ENCODE measurements at places on chromosomes 4 and X.
A peak's percentile ranks its signal among the peaks of the same experiment; 100 is the strongest.

- no peak for DNase-seq
Measured at GRCh38 chr4:182017038-182017437, 226.2 kb upstream of the TENM3 start.

DNA sequence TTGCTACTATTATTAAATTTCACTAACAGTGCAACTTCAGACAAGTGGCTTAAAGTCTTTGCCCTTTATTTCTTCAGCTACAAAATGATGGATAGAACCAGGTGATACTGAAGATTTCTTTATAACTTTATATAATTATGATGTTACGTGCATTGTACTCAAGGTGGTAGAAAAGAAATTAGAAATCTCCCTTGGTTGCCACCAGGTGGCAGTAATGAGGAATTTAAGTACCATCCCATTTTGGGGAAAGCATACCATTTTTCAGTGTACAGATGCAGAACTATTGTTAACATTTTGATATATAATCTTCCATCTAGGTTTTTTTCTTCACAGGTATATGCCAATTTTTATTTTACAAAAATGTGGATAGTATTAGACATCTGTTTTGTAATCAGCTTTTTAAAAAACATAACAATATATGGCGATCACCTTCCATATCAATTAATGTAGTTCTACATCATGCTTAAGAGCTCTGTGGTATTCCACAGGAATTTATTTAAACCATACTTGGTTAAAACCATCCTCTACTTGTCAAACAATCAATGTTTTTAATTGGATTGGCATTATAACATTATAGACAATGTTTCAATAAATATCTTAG is 37.7 kb upstream of the RAB33B start:
- no peak for DNase-seq

DNA sequence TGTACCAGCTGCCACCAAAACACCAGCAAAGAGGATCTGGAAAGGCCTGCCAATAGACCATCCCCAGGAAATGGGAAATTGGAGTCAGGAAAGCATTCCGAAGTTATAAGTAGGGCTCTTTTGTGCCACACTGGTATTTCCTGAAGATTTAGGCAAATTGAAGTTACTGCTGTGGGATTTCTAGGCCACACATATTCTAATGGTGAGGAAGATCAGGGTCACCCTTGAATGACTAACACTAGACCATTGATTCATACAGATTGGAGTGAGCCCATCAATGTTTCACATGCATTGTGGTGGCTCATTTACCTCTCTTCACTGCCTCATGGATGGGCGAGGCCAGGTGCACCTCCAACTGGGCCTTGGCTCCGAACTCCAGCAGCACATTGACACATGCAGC is 22.6 kb downstream of the ASB11 start:
- DNase-seq, result no peak

- DNase-seq, result no peak
Measured at GRCh38 chrX:113059714-113060113, 219.1 kb upstream of the AMOT start.

DNA sequence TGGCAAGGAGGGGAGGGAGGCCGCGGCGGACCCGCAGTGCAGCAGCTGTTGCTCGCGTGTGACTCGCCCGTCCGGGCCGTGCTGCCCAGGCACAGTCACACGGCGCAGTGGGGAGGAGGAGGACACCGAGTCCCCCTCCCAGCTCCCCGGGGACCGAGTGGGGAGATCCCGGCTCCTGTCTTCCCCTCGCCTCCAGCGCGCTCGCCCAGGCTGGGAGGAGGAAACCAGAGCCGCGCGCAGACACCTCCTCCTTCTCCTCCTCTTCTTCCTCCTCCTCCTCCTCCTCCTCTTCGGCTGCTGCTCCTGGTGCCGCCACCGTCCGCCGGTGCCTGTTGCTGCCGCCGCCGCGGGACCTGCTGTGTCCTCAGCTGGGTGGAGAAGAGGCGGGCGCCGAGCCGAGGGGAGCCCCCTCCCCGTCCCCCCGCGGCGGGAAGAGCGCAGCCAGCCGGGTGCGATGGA is at the start of gene TBC1D1:
Gene TBC1D1, plus strand, starts transcription at position 284 of the 459 bp plus-strand sequence. CDS start 11,012 bp downstream, outside the sequence.
- peak; percentile 88 for DNase-seq

DNA sequence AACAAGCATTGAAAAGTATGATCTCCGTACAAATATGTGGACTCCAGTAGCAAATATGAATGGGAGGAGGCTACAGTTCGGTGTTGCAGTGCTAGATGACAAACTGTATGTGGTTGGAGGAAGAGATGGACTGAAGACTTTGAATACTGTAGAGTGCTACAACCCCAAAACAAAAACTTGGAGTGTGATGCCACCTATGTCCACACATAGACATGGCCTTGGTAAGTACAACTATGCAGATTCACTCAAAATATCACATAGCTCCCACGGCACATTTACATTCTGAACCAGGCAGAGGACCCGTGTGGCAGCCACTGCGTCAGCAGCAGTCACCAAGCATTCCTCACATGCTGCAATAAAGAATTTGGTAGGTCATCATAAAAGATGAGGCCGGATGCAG is 41.3 kb downstream of the KLHL5 start:
- DNase-seq, result no peak

DNA sequence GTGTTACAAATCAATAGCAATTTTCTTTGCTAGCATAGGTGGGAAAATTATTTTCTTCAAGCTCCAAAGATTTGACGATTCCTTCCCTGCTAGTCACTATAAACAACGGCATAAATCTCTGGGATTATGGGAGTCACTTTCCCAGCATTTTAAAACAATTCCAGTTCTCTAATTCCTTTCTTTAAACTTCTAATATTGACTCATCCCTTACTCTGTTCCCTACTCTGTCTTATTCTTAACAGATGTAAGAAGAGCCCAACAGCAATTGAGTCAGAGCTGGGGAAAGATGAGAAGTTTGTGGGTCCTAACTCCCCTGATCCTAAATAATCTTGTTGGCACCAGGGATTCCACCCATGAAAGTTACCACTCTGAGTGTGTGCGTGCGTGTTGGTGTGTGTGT is 47.4 kb upstream of the IL21 start:
- DNase-seq, result no peak

- DNase-seq, result no peak
Measured at GRCh38 chr4:4358093-4358854, 28.6 kb upstream of the NSG1 start.
